ENCODE measurements at places on chromosomes 2 and 18.

DNA sequence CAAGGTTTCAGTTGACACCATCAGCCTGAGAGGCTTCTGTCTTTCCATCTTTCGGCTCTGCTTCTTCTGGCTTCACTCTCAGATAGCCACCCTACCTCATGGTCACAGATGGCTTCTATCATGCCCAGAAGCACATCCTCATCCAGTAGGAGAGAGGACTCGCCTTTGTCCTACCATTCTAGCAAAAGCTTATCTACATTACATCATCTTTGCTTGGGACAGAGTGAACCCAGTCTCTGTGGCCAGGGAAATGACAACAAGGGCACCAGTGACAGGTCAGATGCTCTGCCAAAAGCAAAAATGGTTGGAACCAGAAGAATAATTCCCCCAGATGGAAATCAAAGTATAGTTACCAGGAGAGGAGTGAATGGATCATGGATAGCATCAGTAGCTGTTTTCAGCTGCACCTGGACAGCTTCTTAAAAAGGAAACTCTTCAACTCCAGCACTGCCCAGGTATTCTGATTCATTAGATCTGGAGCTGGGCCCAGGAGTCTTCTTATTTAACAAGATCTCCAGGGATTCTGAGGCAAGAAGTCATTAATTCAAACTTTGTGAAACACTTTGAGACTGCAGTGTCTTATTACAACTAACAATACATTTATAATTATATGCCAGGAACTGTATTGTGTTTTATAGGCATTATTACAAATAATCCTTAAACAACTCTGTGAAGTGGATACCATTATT lies 257.7 kb upstream of the UBE2E3 start:
- peak; percentile 90 for DNase-seq

- peak; percentile 99 for DNase-seq
Observed at GRCh38 chr2:203782262-203782976, 76.0 kb downstream of the CD28 start.

DNA sequence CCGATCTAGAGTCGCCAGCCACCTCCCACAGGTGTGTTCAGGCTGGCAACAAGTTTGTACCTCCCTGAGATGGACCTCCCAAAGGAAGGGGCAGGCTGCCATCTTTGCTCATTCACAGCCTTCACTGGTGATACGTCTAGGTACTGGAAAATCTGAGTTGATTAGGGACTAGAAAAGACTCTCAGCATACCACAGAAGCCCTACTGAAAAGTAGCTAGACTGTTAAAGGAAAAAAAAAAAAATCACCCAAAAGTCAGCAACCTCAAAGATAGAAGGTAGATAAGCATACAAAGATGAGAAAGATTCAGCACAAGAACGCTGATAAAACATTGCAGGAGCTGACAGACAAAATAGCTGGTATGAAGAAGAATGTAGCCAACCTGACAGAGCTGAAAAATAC lies 128.6 kb upstream of the WDR75 start:
- DNase-seq = no peak

- peak; percentile 98 for DNase-seq
Observed at GRCh38 chr2:237025090-237025865, 60.4 kb upstream of the COPS8 start.

DNA sequence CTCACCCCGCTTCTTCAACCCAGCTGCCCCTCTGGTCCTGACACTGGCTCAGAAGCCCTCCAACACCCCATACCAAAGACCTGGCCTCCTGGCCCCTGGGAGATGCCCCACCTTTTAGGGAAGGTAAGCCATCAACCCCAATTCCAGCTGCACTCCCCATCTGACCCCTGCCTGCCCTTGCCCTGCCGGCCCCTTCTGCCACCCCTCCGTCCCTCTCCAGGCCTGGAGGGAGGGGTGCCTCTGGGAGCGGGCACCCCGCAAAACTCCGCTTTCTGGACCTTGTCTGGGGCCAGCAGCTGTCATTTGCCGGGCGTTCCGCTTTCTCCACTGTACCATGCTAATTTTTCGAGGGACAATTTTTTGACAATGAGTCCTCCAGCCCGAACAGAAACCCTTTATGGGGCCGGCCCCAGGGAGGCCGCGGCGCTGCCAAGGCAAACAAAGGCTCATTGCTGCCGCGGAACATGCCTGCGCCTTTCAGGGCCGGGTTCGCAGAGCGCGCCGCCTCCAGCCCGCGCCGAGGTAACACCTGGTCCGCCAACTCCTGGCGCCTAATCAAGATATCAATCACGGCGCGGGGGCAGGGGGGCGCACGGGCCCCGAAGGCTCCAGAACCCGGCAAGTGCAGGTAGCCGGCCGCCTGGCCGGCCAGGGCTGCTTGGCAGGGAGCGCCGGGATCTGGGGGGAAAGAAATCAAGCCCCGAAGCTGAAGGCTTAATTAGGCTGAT lies 96.0 kb downstream of the INHBB start:
- DNase-seq = no peak

GRCh38 chr18:50726960-50727589 lies 92.7 kb downstream of the MRO start:
- no peak for DNase-seq

GRCh38 chr2:72824224-72824842 lies 1.5 kb downstream of the EXOC6B start:
- peak; percentile 81 for DNase-seq

DNA sequence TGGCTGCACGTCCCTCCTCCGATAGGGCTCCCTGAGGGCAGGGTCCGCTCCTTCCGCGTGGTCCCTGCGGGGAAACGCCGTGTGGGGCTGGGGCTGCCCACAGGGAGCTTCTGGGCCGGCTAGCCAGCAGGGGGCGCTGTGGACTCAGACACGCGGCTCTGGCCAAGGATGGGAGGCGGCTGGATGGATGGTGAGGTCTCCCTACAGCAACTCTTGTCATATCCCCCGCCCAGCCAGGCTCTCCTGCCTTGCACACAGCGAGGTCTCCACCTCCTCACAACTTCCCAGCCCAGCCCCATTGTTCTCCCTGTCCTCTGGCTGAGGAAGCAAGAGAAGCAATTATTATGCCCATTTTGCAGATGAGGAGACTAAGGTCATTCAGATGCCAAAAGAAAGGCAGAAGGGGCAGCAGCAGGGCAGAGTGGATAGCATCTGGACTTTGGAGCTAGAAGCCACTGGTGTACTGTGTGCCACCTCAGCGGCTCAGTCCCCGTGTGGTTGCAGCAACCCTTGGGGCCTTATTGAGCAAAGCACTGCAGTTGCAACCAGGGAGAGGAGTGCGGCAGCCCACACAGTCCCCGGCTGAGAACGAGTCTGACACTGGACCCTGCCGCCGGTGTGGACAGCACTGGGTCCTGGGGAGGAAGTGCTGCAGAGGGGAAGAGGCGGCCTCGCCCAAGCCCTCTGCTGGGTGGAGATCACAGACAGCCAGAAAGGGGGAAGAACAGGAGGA lies 99.0 kb downstream of the ZFP36L2 start:
- DNase-seq = peak; percentile 49

DNA sequence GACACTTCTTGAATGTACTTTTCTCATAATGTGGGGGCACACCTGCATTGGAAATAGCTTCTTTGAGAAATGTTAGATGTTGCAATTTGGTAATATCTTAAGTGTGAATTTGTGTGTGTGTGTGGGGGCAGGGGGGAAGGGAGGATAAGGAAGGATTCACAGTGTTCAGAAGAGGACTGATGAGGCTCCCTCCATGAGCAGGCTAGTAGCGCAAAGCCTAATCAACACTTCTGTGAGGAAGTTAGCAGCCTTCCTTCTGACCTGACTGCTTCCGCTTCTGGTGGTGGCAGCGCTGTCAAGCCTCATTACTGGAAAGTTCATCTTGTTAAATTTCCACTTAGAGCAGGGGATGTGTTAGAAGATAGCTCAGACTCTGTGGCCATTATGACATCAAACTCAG lies 295.4 kb upstream of the SPRED2 start:
- DNase-seq = no peak

DNA sequence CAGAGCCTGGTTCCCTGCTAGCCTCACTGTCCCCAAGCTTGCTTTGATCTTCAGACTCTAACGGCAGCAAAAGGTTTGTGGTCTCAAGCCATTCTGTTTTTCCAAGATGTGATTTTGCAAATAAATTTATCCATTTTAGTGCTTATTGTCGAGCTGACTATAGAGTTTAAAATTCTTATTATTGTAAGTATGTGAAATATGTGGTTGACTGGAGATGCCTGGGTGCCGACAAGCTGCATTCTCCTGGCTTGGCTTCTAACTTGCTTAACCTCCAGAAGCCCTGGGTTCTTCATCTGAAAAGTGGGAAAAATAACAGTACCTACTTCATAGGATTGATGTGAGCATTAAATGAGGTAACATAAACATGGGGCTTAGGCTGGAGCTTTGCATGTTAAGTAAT lies 9.9 kb upstream of the EDAR start:
- DNase-seq = no peak

DNA sequence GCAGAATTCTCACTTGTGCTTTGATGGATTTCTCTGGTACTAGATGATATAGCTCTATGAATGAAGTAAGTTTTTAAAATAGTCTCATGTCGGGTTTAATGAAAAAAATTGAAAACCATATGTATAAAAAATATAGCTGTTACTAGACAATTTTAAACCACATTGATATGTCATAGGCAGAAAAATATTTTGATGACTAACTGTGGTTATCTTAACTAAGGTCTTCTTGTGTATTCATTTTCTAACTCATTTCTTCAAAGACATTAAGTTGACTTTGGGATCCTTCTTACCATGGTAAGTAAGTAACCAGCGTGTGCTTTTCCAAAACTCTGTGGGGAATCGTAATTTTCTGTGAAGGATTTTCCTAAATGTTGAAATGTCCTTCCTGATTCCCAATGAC lies 160.9 kb upstream of the COL3A1 start:
- peak; percentile 82 for DNase-seq

DNA sequence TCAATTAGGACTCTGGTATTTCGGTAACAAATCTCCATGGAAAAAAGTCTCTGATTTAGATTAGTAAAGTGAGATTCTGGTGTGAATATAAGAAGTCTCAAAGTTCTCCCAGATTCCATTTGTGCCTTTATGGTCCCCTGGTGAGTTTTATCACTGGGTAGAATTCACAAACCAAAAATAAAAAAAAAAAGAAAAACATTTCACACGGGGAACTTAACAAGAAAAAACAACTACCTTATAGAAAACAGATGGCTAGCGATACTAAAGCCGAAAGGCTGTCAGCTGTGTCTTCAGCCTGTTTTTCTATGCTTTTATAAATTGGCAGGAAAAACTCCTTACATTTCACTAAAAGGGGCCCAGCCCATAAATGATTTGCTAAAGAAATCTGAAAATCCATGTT lies 50.6 kb downstream of the COL5A2 start:
- peak; percentile 71 for DNase-seq

- peak; percentile 55 for DNase-seq
Observed at GRCh38 chr2:222641336-222641735, 14.6 kb downstream of the FARSB start.

GRCh38 chr2:68379184-68379708 lies 14.2 kb downstream of the PLEK start:
- DNase-seq = no peak

GRCh38 chr2:55490554-55490953 lies 29.0 kb upstream of the CFAP36 start:
- DNase-seq = peak; percentile 89

DNA sequence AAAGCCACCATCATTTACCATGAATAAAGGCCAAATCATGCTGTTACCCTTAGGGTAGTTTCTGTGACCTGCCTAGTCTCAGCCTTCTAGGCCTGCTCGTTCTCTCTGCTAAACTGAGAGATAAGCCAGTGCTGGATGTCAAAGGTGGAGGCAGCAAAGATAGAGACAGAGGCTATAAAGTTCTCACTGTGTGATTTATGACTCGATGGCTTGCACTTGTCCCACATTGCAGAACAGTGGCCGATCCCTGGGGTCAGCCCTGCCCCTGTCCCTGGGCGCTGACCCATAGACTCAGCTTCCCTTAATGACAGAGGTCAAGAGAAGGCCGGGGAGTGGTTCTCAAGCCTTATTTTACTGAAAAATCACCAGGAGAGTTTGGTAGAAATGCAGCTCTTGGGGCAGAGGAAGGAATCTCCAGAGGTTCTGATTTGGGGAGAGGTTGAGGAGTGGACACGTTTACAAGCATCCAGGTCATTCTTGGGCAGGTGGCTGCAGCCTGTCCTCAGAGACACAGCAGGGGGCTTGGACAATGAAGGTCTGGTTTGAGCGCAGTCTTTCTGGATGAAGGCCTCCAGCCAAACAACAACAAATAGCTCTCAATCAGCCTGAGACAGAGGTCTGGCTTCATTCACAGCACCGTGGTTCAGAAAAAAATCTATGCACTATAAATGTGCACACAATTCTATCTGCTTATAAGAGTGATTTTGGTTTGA lies 143.5 kb downstream of the ACKR3 start:
- DNase-seq = no peak

DNA sequence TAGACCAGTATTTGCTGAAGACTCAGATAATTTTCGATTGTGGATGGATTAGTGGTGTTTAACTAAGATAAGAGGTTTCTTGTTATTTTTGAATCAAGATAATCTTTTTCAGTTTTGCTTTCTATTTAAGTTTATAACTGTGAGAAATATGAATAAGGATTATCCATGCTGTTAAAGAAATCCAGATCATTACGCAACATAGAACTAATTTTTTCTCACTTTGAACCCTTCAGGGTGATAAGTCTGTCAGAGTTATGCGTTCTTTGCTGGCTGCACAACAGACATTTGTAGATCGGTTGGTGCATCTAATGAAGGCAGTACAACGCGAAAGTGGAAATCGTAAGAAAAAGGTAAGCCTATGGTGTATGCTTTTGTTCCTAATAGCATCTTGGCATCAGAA lies 74.1 kb downstream of the PIK3C3 start:
- DNase-seq = no peak

GRCh38 chr2:238240757-238241711 lies 1.2 kb upstream of the HES6 start:
- peak; percentile 12 for DNase-seq

GRCh38 chr18:25134861-25135260 lies 217.1 kb downstream of the ZNF521 start:
- DNase-seq = no peak

GRCh38 chr2:128458505-128458904 lies 139.8 kb upstream of the HS6ST1 start:
- peak; percentile 38 for DNase-seq

GRCh38 chr2:103427567-103427966 lies 665.7 kb downstream of the TMEM182 start:
- no peak for DNase-seq

- DNase-seq = no peak
Observed at GRCh38 chr18:12085786-12086185, 7.9 kb upstream of the ANKRD62 start.

DNA sequence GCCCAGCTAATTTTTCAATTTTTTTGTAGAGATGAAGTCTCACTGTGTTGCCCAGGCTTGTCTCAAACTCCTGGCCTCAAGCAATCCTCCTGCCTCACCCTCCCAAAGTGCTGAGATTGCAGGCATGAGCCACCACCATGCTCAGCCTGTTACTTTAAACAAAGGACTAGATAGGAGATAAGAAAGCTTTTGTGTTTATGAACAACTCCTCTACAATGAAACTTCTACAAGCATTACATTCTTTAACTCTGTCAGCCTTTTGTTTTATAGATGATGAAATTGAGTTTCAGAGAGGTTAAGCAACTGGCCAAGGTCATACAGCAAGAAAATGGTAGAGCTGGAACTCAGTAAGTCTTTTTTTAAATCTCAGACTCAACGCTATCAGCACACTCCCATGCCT lies 22.7 kb downstream of the ALPK2 start:
- no peak for DNase-seq

- DNase-seq = no peak
Observed at GRCh38 chr2:30372826-30373225, 74.2 kb upstream of the LCLAT1 start.
